NAMALWA (cell line): ENCODE measurements at places on chromosomes 1 and 21.
A peak's percentile ranks its signal among the peaks of the same experiment; 100 is the strongest.

- DNase-seq = no peak
These were observed 35.7 kb upstream of the VAV3 start for GRCh38 chr1:108000620-108001111.

DNA sequence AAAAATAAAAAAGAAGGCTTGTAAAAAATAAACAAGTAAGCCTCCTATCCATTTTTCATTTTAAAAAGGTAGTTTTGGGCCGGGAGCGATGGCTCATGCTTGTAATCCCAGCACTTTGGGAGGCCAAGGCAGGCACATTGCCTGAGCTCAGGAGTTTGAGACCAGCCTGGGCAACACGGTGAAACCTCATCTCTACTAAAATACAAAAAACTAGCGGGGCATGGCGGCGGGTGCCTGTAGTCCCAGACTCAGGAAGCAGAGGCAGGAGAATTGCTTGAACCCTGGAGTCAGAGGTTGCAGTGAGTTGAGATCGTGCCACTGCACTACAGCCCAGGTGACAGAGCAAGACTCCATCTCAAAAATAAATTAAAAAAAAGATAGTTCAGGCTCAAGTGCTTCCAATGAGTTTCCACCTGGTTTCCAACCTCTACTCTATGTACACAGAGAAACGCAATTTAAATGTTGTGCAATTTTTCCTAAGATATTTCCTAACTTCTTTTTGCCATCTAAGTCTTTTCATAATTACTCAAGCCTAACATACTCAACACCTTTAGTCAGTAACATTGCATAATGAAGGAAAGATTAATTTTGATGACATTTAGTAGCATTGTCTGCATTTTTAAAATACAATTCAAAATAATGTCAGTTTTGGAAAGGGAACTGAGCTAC lies 106.3 kb downstream of the KCNT2 start:
- no peak for DNase-seq

DNA sequence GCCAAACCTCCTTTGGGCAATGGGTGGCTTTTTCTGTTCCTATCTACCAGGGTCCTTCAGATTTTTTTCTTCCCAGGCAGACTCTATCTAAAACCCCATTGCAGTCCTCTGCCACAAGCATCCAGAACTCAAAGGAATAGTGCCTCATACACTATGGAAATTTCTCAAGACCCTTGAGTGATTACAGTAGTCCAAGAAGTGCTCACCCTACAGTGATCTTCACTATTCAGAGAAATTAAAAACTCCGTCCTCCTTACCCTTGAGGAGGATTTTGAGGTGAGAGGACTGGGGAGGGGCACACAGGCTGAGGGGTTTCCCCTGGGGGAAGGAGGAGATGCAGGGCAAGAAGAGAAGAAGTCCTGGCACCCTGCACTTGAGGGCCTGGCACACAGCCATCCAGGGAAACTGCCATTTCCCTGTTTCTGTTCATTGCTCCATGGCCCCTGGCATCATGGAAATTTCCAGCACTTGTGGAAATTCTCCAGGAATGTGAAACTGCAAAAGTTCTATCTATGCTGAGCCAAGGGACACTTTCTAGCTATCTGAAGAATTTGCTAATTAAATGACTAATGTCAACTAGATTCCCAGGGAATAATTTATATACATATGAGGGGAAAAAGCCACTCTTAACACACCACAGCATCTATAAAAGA lies 102.5 kb upstream of the ATP1B1 start:
- no peak for DNase-seq

GRCh38 chr1:86822459-86822858 lies 91.5 kb downstream of the SELENOF start:
- DNase-seq = peak; percentile 19

GRCh38 chr1:12422488-12422887 lies 192.7 kb downstream of the VPS13D start:
- no peak for DNase-seq

- DNase-seq = no peak
These were observed 57.4 kb upstream of the SCYL3 start for GRCh38 chr1:169951108-169951507.
